NCI-H446 (cell line): ENCODE measurements at places on chromosomes 3 and 15.

DNA sequence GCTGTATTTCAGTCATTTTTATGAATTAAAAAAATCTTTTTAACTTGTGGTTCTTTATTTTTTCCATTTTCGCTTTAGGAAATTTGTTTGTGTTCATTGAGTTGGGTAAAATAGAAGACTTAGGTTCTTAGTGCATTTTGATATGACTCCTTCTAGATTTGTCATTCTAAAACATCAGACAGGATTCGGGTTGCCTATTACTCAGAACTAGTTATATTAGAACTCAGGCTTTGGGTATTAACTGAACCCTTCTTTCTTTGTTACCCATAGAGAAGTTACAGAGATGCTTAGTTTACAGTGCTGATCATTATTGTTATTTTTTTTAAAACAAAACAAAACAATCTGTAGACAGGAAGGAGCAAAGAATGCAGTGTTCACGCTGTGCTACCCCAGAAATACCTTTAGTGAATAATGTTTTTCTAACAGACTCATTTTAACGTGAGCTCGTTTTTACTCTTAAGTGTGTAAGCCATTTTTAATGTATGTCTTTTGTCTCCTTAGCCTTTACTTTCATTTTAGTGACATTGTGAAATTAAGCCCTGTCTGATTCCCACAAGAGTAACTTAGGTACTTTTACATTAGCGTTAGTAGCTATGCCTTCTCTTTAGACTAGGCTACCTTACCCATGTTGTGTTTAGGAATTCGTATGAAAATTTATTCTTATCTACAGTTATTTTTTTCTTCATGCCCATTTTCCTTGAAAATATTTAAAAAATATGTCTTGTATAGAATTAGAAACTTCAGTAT, 53.4 kb downstream of the CMC1 start:
- no peak for DNase-seq

DNA sequence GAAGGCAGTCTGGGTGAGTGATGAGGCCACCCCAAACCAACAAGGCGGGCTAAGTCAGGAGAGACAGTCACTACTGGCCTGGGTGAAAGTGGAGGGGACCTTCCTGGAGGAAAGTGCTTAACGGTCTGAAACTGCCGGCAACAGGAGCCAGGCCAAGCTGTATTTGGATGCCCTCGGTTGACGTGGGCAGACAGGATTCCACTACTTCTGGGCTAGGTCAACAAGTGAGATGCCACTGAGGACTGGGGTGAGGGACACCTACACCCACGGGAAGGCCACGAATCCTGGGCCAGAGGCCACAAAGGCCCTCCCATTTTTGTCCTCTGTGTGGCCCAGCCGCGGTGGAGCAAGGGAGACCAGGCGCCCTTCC, 12.3 kb downstream of the SPTBN5 start:
- no peak for DNase-seq

GRCh38 chr15:79834495-79834894, 62.3 kb downstream of the MTHFS start:
- no peak for DNase-seq

DNA sequence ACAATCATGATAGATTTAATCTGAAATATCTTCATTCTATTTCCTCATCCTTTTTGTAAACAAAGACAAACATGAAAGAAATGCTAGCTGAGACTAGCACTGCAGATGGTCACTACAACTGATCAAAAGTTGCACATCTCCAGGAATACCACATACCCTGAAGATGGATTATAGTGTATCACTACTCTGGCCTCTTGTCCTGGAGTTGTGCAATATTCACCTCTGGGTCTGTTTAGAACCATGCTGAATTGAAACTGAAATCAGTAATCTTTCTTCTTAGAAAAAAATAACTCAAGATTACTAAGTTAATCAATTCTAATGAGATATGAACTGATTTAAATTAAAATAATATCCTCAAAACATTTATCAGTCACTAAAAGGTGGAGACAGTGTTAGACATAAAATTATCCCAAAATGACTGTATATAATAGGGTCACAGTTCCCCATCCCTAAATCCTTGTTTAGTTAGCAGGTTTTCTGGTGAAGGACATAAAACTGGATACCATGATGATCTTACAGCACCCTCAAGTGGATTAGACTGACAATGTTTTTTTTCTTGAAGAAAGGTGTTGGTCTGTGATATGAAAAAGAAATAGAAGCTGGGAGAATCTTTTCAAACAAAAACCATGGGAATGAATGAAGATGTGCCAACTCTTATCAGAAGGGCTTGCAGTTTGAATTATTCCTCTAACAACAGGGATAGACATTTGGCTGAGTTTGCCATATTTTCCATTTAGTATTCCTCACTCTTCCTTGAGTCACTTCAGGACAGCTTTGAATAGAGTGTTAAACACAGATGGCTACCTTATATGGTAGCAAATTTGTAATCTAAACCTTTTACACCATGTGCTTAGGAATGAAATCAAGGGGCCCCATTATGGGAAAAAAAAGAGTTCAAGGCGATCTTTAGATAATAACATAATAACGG, 7.1 kb upstream of the TTC14 start:
- DNase-seq: peak; percentile 32

- DNase-seq: peak; percentile 58
Observed at GRCh38 chr3:30356866-30357753, 249.3 kb upstream of the TGFBR2 start.

- DNase-seq: no peak
Observed at GRCh38 chr15:63869371-63870042, 35.8 kb upstream of the HERC1 start.

- no peak for DNase-seq
Observed at GRCh38 chr3:154642145-154642544, 212.2 kb upstream of the GPR149 start.
